Right lobe of liver (tissue), 6 donors: ENCODE measurements at places on chromosomes 13 and 19. TPM values are rescaled to one million over a fixed set of nuclear protein-coding genes. Genes with fewer than 3 reads are reported as not detected.

DNA sequence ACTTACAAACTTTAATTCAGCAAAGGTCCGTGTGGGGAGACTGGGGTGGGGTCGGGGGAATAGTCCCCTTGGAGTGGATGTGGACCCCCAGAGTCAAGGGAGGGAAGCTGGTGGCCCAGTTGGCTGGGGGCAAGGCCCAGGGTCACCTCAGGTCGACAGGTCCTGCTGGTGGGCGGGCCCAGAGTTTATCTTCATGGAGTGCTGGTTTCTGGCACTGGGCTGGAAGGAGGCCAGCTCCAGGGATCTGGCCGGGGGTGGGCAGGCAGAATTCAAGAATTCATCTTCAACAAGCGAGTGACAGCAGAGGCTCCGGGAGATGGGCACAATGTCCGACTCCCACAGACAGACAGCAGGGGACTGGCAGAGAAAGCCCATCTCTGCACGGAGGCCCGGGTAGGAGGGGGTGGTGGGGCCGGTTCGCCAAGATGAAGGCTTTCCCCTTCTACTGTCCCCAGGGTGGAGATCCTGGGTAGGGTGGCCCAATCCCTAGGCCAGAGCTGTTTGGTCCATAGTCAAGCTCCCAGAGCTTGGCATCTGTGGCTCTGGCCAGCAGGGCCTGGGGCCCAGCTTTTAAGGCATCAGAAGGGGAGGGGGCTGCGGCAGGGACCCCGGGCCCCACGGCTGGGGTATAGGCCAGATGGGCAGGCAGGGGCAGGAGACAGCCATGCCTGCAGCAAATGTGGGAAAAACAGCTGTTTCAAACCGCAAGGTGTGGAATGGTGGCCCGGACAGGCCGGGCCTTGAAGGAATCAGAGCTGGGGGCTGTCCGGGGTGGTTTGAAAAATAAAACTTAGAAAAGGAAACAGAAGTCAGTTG, 622 bp upstream of the FDX2 start:
- DNase-seq = peak; percentile 49

GRCh38 chr19:960020-960419, 24.1 kb upstream of the WDR18 start:
- no peak for DNase-seq

Gene PLPP2
- total RNA-seq = 2.3 TPM

DNA sequence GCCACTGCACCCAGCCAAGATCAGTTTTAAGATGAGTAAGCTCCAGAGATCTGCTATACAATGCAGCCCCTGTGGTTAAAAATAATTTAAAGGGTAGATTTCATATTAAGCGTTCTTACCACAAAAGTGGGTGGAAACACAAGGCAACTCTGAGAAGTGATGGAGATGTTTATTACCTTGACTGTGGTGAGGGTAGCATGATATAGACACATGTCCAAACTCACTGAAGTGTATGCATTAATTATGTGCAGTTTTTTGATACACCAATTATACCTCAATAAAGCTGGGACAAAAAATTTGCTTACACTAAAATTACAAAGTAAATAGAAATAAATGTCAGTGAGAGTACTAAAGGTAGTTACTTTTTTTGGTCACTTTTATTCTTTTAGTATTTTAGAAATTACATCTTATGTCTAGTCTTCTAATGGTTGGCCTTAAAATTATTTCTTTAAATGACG, 696.5 kb downstream of the UQCRFS1 start:
- no peak for DNase-seq

Gene UGGT2
- total RNA-seq = 8.2 TPM

Gene ZNF790
- 6.4 TPM for total RNA-seq

DNA sequence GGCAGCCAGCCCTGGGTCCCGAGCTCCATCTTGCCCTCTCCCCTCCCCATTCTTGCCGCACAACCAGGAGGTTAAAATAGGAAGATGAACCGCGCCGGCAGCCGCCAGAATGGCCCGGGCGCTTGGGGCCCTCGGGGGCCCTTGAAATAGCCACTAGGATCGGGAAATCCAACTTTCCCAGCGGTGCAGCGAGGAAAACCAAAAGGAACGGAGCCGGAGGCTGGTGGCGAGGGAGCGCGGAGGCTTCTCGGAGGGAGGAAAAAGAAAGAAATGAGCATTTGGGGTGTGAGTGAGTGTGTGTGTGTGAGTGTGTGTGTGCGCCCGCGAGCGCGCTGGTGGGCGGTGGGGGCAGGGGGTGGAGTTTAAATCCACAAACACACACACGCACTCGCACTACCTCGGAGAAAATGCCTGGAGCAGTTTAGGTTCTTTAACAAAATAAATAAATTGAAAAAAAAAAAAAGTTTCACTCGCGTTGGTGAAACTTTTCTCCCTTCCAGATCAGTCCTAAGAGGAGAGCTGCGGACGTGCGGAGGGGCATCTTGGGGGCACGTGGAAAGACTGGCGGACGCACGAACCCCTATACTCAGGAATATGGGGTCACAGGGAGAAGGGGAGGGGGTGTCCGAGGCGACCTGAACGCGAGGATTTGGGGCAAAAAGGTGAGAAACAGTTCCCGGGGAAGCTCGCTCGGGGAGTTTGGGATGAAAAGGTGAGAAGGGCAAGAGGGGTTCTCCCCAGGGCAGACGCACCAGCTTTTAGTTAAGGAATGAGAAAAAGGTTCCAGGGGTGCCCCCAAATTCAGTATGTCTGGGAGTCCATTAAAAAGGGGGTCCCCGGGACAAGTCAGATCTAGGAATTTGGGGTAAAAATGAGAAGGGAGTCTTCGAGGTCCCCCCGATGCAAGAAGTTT, 1.3 kb downstream of the RFX2 start:
- DNase-seq = no peak

Gene PBX4
- total RNA-seq = not detected

Gene ZNF90
- total RNA-seq = 0.30 TPM

Gene LSM7
- 26.7 TPM for total RNA-seq

DNA sequence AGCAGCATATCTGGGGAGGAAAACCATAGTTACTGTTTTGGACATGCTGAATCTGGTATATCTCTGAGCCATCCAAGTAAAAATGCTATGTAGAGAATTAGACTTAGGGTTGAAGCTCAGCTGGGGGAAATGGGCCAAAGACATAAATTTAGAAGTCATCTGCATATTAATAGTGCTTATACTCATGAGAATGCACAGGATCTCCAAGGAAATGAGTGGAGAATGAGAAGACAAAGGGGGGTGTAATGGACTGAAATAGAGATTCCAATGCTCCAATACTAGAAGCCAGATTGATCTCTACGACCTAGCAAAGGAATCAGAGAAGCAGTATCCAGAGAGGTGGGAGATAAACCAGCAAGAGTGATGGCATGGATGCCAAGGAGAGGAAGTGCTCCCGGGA, 10.3 kb upstream of the FAM124A start:
- no peak for DNase-seq

GRCh38 chr13:98549006-98549727, 27.7 kb downstream of the STK24 start:
- no peak for DNase-seq

GRCh38 chr13:75760131-75761021, 124.2 kb downstream of the LMO7 start:
- peak; percentile 40 for DNase-seq

Gene HCN2
- total RNA-seq = 0.09 TPM

DNA sequence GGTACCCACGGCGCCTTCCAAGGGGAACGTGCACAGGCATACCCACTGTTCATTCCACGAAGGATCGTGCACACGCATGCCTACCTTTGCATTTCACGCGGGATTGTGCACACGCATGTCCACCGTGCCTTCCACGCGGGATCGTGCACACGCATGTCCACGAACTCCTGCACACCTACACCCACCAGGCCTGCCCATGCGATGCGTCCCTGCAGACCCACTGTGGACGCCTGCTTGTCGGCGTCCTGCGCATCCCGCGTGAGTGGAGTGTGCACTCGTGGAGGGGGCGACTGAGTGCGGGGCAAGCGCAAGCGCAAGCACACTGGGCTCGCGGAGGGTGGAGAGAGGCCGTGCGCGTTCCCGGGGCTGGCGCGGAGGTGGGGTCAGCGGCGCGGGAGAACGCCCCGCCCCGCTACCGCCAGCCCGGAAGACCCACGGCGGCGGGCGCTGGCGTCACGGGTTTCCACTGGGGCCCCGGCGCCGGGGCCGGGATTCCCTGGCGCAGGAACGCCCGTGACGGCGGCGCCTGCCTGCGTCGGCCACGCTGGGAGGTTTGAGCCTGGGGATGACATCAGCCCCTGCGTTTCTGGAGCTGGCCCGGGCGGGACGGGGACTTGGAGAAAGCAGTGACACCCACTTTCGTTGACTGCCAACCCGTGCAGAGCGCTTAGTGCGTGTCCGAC, 18.7 kb downstream of the GADD45B start:
- DNase-seq = peak; percentile 81

Gene SMIM17
- not detected for total RNA-seq

Gene CRLF1
- not detected for total RNA-seq

- DNase-seq = no peak
Measured at GRCh38 chr19:34459614-34460013, 21.9 kb upstream of the WTIP start.

Gene IQCN
- total RNA-seq = 2.2 TPM

Gene SLC1A5
- 3.1 TPM for total RNA-seq

Gene NAT14
- 5.9 TPM for total RNA-seq

DNA sequence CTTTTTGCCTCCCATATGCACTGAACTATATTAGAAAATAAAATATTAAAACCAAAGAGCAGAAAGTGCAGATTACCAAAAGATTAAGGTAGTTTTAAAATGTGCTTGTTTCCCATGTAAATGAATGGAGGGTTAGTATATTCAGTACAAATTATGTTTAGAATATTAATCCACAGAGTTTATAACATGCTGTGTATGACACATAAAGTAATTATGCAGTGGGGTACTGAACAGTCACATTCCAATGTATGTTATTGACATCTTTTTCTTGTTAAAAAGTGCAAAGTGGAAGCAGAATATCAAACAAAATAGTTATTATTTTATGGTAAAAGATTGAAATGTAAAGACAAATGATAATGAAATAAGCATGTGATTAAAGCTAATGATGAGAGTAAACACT, 79.3 kb downstream of the GPC6 start:
- no peak for DNase-seq

DNA sequence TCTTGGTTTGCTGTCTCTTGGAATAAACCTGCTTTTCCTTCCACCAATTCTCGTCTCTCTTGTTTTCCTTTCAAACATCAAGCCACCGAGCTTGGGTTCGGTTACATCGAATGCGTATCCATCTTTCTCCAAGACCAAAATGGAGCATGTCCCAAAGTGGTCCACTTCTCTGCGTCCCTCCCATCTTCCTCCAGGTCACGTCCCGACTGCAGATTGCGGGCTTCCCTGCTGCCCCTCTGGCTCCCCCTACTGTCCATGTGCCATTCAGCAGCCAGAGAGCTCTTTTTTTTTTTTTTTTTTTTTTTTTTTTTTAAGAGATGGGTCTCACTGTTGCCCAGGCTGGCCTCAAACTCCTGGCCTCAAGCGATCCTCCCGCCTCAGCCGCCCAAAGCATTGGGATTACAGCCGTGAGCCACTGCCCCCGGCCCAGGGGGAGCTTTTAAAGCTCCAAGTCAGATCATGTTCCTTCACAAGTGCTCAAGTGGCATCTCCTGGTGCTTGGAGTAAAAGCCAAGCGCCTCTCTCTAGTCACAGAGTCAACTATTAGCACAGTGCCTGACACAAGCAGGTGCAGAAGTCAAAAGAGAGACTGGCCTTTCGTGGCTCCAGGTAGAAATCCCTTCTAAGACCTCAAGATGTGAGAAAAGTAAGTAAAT, 10.0 kb downstream of the COL5A3 start:
- DNase-seq = peak; percentile 62

DNA sequence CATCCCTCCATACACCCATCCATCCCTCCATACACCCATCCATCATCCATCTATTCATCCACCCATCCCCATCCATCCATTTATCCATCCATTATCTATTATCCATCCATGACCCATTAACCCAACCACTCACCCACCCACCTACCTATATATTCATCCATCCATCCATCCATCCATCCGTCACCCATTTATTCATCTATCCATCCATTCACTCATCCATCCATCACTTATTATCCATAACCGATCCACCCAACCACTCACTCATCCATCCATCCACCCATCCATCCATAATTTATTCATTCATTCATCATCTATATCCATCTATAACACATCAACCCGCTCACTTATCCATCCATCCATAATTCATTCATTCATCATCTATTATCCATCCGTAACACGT, 28.7 kb upstream of the PTPRS start:
- no peak for DNase-seq

GRCh38 chr13:52922961-52923360, 74.5 kb upstream of the PCDH8 start:
- DNase-seq = no peak

DNA sequence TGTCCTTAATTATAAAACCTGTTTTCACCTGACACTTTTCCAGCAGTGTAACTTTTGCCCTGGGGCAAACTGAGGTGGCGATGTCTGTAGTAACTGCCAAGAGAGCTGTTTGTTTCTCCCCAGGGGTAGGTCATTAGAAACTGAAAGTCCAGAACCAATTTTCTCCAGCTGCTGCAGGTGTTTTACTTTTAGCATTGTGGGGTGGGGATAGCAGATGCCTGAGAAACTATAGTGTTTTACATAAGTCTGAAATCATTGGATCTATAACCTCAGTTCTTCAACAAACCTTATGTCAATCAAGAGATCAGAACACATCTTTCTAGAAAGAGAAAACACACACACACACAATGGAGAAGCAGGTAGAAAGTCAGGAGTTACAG, 92.7 kb downstream of the LHFPL6 start:
- no peak for DNase-seq

Gene TNFRSF19
- total RNA-seq = 0.29 TPM

DNA sequence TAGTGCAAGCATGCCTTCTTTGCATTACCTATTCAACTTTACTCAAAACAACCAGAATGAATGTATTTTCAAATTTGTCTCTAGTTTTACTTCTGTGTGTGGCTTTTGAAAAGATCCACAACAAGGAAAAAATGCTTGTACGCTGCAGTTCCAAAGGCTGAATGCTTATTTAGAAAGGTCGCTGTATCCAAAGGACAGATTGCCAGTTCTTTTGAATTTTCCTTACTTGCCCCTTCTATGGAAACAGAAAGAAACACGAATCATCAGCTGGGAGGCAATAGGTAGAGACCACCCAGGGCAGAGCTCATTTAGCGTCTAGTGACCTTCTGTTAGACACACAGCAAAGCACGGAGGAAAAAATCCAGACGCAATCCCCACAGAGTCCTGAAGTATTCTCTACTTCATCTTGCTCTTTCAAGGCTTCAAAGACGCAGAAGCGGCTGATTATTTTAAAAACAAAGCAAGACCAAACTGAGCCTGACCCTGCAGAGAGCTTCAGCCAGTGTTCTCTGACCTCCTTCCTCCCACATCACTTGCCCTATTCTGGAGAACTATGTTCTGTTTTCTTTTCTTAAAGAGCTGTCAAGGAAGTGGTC, 674.6 kb upstream of the SGCG start:
- no peak for DNase-seq

Gene ELSPBP1
- total RNA-seq = not detected

DNA sequence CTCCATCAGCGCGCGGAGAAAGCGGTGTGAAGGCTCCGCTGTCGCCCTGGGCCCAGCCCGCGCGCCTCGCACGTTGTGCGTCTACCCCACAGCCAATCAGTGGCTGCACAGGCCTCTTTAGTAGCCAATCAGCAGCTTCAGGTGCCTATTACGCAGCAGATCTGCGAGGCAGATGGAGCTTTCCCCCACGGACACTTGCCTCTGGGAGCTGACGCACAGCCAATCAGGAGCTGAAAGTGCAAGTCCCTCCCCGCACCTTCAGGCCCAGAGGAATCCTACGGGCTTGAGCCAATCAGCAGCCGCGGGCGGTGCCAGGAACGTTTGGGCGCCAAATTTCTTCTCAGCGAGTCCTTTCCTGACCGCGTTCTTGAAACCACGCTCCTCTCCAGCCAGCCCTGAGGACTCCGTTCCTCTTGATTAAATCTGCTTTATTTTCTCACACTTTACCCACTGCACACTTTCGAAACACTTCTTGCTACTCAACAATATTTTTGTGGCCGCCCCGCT, 39.9 kb downstream of the SIGLEC7 start:
- no peak for DNase-seq
